ENCODE measurements at places on chromosomes 1 and 21.

GRCh38 chr1:202405928-202406327 lies 57.4 kb downstream of the PPP1R12B start:
- no peak for DNase-seq

- no peak for DNase-seq
Measured at GRCh38 chr21:34593423-34593822, 21.5 kb downstream of the RCAN1 start.

DNA sequence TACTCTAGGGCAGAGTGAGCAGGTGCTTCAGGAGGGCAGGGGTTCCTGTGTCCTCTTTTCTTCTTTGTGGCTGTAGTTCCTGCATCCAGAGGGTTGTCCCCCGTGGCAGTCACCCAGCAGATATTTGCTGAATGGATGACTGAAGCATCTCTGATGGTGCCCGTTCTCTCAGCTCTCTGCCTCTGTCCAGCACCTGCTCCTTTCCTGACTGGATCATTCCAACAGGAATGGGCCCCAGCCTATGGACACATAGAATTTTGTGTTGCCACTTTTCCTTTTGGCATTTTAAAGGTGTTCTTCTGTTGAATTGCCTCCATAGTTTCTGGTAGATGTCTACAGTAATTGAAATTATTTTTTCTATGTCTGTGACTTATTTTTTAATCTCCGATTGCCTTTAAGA lies 372.5 kb upstream of the C1orf174 start:
- DNase-seq: no peak

DNA sequence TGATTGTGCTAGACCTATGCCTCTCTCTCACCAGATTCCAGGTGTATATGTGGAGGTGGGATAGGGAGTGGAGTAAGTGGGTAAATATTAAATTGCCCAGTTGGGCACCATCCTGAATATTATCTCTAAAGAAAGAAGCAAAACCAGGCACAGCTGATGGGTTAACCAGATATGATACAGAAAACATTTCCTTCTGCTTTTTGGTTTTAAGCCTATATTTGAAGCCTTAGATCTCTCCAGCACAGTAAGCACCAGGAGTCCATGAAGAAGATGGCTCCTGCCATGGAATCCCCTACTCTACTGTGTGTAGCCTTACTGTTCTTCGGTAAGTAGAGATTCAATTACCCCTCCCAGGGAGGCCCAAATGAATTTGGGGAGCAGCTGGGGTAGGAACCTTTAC lies at the start of gene FCER1A:
TSS of gene FCER1A (plus strand) at position 242 of the 400 bp plus-strand sequence. CDS start at position 271, 29 bp downstream.
- DNase-seq: no peak

DNA sequence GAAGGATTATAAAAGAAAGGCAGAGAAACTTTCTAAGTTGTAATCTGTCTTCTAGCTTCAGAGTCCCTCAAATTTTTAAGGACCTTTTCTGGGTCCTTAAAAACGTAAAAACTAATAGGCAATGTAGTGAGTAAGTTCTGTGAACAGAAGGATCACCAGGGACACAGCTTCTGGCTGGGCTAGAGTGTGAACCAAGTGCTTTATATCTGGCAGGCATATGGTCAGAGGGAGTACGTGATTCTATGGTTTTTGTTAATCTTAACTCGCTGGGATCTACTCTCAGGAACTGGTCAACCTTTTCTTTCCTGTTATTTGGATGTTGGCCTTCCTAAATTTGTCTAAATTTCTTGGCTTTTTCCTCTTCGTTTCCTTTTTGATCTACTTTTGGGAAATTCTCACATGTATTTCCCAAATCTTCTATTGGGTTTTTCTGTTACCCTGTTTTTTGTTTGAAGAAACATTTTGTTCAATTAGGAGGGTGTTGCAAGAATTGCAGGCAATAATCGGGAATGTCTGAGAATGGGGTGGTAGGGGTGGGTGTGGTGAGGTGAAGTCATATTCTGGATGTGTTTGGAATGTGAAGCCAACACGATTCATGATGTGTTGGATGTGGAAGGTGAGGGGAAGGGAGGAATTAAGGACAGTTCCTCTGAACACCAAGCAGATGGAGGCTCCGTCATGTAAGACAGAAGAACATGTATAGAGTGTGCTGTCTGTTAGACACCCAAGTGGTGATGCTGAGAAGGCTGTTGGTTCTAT lies 193.2 kb downstream of the FMN2 start:
- no peak for DNase-seq

DNA sequence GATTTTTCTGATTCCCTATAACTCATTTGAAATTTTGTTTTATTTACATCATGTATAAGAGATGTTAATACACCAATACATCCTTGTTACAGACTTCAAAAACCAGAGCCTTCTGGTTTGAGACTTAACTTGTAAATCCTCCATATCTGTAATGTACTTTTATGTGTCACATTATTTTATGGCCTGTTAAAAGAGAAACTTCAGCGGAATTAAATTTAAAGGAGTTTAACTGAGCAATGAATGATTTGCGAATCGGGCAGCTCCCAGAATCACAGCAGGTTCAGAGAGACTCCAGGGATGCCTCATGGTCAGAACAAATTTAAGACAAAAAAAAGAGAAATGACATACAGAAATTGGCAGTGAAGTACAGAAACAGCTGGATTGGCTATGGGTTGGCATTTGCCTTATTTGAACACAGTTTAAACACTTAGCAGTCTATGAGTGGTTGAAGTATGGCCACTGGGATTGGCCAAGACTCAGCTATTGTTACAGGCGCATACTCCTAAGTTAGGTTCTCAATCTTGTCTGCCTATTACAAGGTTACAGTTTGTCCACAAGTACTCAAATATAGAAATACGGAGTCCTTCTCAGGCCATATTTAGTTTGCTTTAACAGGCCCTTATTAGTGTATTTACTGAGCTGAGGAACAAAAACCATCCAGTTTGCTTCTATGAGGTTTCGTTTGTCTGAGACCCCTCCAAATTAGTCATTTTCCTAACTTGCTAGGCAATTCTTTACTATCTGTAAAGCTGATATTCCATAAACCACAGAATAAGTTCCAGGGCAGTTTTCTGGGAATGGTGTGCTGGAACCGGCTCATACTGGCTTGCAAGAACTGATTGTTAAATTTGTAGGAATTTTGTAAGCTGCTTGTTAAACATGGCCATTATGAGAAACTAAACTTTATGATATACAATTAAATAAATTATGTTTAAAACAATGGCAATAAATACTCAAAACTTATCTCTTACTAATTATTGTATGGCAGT lies 56.2 kb upstream of the WDR26 start:
- DNase-seq: no peak

GRCh38 chr1:145750426-145750825 lies 31.1 kb downstream of the CD160 start:
- DNase-seq: no peak

- DNase-seq: no peak
Measured at GRCh38 chr1:205700865-205701401, 20.6 kb upstream of the SLC45A3 start.

DNA sequence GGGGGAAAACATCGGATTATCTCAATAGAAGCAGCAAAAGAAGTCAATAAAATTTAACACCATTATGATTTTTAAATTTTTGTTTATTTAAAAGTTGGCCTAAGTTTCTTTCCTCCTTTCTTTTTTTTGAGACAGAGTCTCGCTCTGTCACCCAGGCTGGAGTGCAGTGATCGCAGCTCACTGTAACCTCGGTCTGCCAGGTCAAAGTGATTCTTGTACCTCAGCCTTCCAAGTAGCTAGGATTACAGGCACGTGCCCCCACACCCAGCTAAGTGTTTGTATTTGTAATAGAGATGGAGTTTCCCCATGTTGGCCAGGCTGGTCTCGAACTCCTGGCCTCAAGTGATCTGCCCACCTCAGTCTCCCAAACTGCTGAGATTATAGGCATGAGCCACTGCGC lies 20.9 kb downstream of the SLC2A5 start:
- DNase-seq: no peak

DNA sequence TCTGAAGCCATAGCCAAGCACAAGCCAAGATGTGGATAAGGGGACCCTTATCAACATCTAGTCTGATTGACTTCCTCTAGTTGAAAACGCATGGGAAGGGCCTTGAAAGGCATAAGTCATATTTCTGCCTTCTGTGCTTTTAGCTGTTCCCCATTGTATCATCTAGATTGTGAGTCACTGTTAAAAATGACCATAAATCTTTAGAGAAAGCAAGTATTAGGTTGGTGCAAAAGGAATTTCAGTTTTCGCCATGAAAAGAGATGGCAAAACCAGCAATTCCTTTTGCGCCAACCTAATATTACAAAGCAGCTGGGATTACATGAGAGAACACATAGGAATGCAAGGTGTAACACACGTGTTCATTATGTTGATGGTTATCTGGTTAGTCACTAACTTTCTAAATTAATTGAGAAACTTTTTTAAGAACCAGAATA lies 63.6 kb downstream of the CLIC6 start:
- DNase-seq: no peak

GRCh38 chr1:11893907-11894251 lies 32.3 kb downstream of the KIAA2013 start:
- peak; percentile 92 for DNase-seq

DNA sequence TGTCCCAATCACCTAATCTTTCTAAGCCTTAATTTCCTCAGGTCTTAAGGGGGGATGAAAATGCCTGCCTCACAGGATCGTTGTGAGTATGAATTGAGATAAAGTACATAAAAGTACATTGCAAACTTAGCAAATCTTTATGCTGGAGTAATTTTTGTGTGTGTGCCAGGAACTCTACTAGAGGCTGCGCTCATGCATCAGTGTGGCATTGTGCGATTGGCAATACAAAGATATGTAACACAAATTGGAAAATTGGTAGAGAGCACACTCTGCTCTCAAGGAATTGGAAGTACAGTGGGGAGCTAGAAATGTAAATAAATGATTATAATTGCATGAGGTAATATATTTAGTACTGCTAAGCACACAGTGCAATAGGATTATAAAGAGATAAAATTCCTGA lies 398.3 kb downstream of the DUSP10 start:
- no peak for DNase-seq

GRCh38 chr1:167093846-167094516 lies at the start of gene STYXL2:
TSS of gene STYXL2 (plus strand) at chr1:167094075. CDS start at chr1:167094850, 775 bp downstream.
- DNase-seq: no peak

- DNase-seq: no peak
Measured at GRCh38 chr1:161096530-161096929, 1.6 kb upstream of the KLHDC9 start.

- no peak for DNase-seq
Measured at GRCh38 chr1:153228491-153228890, 11.1 kb downstream of the PRR9 start.

- no peak for DNase-seq
Measured at GRCh38 chr1:94105581-94105952, 15.4 kb downstream of the ABCA4 start.

- DNase-seq: peak; percentile 54
Measured at GRCh38 chr21:39715804-39716397, 29.1 kb upstream of the IGSF5 start.

GRCh38 chr1:237507005-237507404 lies 383.7 kb downstream of the ZP4 start:
- no peak for DNase-seq

- no peak for DNase-seq
Measured at GRCh38 chr21:45320261-45321025, 32.7 kb upstream of the POFUT2 start.

DNA sequence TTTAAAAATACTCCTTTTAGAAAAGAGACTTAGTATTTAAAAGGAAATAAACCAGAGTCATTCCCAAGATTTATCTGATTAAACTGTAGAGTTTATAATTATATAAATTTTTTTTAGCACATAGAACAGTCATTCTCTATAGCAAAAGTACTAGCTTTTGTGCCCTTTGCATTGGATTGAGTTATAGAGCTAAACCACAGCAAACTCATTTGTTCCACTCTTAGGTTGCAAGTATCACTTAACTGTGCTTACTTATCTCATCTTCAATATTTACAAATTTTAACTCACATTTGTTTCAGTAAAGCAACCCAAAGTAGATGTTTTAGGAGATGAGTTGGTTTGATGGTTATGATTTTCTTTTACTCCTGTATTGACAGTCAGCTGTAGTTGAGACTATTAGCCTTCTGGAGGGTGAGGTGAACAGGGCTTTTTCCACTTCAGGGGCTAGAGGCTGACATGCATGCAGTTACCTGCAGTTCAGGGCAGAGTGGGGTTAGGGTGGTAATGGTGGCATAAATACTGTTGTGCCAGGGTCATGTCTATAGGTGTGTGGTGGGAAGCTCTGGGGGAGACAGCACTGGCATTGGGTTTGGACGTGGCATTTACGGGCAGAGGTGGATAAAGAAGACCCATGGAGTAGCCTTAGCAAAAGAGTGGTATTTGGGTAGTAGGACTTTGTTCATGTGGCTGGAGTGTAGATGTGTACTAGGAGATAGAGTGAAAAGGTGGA lies 42.1 kb downstream of the DYRK1A start:
- DNase-seq: no peak

DNA sequence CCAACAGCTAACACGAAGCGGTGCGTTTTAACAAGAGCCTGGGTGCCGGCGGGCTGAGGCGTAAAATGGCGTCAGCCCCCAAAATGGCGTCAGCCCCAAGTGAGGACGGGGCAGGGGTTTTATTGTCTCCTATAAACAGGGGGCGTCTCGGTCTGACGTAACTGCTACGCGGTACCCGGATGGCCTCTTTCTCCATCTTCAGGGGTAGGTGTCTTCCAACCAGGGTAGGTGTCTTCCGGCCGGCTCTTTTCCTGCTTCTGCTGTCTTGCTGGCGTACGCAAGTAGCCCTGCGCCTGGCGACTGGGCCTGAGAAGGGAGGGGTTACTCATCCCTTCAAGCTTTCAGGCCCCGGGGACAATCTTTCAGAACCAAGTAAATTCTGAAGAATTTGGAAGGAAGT lies 45.3 kb downstream of the LGR6 start:
- DNase-seq: no peak

- DNase-seq: no peak
Measured at GRCh38 chr1:89519779-89520358, 4.8 kb upstream of the LRRC8B start.

GRCh38 chr1:15883326-15883725 lies 35.8 kb downstream of the SPEN start:
- DNase-seq: no peak

GRCh38 chr1:230824551-230824918 lies 43.8 kb downstream of the C1orf198 start:
- DNase-seq: no peak

- peak; percentile 73 for DNase-seq
Measured at GRCh38 chr1:7539769-7540175, 231.3 kb upstream of the VAMP3 start.

DNA sequence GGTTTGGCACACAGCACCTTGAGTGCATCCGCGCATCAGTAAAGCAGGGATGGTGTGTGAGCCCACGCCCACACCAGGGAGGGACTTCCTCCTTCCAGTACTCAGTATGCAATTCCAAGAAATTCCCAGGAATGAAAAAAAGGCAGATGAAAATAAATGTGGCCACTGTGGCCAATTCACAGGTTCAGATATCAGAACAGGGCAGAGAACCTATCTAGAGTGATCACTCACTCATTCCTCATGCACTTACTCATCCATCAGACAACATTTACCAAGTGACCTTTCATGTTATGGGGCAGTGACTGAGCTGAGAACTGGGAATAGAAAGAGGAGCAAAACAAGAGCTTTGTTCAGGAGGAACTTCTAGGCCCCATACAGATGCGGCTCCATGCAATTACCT lies 113.7 kb downstream of the ZSCAN20 start:
- DNase-seq: no peak

- DNase-seq: no peak
Measured at GRCh38 chr1:119005724-119006405, 17.7 kb upstream of the TBX15 start.
